CD4-positive, alpha-beta memory T cell (primary cell): ENCODE measurements at places on chromosomes 4 and X.
A peak's percentile ranks its signal among the peaks of the same experiment; 100 is the strongest.

- DNase-seq = peak; percentile 60
These were observed 12.3 kb upstream of the DTHD1 start for GRCh38 chr4:36269101-36269500.

DNA sequence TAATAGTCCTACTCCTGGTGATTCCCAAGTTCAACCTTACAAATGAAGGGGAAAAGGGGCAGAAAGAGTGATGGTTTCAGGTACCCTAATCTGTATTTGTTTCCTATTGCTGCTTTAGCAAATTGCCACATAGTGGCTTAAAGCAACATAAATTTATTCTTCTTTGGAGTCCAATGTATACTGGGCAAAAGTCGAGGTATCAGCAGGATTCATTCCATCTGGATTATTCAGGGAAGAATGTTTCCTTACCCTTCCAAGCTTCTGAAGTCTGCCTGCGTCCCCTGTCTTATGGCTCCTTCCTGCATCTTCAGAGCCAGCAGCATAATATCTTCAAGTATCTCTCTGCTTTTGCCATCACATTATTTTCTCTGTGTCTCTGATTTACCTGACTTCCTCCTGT is 10.3 kb upstream of the BST1 start:
- DNase-seq = no peak

- no peak for DNase-seq
These were observed 45.6 kb upstream of the GRIA3 start for GRCh38 chrX:123138473-123138872.

DNA sequence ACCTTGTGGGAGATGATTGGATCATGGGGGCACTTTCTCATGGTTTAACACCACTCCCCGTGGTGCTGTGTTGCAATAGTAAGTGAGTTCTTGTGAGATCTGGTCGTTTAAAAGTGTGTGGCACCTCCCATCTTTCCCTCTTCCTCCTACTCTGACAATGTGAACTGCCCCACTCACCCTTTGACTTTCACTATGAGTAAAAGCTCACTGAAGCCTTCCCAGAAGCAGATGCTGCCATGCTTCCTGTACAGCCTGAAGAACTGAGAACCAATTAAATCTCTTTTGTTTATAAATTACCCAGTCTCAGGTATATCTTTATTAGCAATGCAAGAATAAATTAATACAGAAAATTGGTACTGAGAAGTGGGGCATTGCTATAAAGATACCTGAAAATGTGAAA is 509.6 kb upstream of the CT83 start:
- DNase-seq = no peak

DNA sequence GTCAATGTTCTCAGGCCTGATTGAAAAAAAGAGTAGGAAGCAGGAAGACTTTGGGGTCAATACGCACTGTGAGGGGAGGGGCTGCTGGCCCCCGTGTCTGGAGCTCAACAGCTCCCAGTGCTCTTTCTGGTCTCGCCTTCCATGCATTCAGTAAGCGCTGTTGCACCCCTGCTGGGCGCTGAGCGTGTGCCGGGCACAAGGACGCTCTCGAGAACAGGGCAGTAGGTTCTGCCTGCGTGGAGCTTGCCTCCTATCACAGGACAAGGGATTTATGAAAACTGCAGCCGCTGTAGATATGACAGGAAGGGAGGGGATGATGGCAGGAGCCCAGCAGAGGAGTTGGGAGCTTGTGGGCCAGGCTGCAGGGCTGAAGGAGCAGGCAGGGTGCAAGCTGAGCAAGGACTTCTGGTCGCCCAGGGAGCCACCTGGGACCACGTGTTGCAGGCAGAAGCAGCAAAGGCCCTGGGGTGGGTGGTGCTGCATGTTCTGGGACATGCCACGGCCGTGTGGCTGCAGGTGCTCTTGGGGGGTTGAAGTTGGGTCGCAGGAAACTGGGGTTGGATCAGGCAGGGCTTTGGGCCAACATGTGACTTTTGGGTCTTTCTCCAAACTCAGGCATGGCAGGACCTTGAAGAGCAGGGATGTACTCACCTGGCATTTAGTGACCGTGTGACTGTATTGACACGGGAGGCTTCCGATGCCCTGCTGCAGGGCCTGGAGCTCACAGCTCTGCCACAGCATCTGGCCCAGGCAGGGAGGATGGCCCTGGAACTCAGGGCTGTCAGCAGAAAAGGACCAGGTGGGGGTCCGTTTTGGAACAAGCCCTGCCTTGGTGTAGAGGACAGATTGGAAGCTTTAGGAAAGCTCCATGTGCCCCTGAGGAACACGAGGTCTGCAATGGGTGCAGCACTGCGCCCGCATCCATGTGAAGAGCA is 97.9 kb downstream of the CPZ start:
- no peak for DNase-seq

DNA sequence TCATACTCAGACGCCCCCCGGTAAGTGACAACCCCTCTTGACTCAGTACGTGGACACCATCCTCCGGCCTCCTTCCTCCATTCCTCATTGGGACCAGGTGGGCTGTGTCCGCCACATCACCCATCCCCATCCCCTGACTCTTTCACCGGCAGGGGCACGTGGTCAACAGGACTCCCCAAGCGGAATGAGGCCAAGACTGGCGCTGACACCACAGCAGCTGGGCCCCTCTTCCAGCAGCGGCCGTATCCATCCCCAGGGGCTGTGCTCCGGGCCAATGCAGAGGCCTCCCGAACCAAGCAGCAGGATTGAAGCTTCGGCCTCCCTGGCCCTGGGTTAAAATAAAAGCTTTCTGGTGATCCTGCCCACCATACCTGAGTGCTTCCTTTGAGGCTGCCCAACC is 5.0 kb downstream of the PQBP1 start:
- no peak for DNase-seq

DNA sequence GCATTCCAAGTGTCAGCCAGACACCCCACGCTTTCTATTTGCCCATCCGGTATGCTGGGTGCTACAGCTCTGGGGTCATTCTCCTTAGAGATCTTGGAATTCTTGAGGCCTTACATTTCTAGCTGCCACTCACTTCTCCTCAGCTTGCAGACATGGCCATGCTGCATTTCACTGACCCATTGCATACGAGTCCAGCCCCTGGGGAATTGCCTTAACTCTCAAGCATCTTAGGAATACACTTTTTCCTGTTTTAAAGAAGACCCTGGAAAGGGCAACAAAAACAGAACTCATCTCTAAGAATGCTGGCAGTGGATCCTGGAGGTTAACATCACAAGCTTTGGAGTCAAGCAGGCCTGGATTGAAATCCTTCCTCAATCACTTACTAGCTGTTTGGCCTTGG is 122.0 kb upstream of the LNX1 start:
- DNase-seq = no peak

DNA sequence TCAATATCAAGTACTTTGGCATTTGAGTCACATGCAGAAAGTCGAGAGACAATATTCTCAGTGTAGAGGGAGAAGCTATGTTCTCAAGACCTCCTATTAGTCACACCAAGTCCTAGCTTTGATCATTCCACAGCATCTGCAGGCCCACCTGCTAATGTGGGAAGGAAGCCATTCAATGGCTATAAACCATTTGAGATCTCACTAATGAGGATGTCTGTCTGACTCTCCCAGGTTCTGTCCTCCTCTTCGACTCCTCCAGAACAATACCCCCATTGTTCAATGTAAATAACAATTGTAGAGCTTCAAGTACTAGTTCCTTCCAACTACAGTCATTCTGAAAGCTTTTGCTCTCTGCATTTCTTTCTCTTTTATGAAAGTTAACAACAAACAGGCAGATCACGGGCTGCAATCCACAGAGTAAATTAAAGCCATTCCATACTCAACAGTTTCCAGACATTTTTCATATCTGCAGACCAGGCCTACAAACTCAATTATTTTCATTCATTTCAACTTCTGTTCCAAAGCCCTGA is 140.2 kb upstream of the EDNRA start:
- no peak for DNase-seq

DNA sequence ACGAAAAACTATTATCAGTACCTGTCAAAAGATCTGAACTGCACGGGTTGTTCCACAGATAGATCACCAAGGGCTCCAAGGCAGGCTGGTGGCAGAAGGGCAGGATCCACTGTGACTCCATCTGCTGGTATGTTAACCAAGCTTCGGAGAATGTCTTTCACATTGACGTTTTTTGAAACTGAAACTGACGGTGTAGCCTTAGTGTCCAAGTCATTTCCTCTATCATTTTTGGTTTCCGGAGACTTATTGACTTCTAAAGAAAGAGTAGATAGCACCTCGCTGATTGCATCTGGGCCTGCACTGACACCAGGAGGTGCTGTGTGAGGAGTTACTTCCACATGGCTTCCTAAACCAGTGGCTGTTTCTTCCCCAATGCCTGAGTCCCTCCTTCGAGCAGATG is 186.9 kb downstream of the LRBA start:
- peak; percentile 76 for DNase-seq

GRCh38 chr4:53195815-53196661 is 169.8 kb downstream of the SCFD2 start:
- no peak for DNase-seq

DNA sequence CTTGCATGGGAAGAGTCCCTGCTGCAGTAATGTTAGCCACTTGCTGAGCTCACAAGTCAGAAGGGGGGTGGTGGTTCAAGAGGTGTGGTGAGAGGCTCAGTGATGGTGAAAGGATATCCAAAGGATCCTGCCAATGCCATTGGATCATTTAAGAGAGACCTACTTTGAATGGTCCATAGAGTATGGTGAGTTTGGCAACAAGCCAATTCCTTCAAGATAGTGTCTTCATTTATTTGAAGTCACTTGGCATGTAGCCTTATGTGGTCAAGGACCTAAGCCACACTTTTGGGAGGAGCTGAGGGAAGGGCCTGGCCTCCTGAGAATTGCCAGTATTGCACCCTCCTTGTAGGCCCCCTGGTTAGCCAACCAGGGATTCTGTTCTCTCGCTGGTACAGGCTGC is 87.9 kb downstream of the TSPAN7 start:
- no peak for DNase-seq

DNA sequence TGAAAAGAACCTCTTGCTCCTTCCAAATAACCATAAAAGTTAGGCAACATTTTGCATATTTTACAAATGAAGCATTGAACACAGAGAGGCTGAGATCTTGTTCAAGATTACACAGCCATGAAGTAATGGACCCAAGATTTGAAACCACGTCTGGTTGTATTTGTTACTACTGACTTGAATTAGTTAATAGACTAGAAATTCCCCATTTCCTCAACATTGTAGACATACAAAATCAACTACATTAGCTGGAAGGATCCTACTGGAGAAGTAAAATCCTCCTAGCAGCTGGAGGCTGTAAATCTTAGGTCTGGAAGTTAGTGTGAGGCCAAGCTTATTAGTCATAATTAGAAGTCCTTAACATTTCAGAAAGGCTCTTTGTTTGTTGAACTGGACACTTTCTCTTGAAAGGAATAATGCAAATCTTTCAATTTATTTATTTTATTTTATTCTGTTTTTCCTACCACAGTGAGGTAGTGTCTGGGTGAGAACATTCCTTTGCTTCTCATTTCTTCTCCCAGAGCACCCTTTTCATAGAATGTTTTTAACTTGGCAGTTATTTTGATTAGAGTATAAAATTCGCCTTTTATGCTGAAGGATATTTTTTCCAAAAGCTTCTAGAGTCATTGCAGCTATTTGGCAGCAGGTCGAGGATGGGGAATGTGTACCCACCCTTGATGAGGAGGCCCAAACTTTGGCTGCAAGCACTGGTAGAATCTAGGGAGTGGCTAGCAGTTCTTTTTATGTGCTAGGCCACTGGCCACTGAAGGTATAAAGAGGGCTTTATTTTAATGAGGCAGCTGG is 62.0 kb upstream of the CLNK start:
- no peak for DNase-seq
